Pericardium fibroblast (primary cell): ENCODE measurements at places on chromosomes 2 and 18. TPM values are rescaled to one million over a fixed set of nuclear protein-coding genes. Genes with fewer than 3 reads are reported as not detected.

Gene PRKCE
- 5.7 and 6.8 TPM in 2 replicates for total RNA-seq

Gene ESPNL
- total RNA-seq, result 1.8 and 5.0 TPM in 2 replicates

Gene CD8B2
- not detected in 2 replicates for total RNA-seq

Gene SKOR2
- not detected in 2 replicates for total RNA-seq

Gene PCARE
- total RNA-seq, result not detected in 2 replicates

Gene GAL3ST2
- total RNA-seq, result not detected in 2 replicates

Gene TAF1B
- 7.6 and 12.3 TPM in 2 replicates for total RNA-seq

Gene HOXD12
- total RNA-seq, result not detected in 2 replicates

Gene DCDC2C
- not detected in 2 replicates for total RNA-seq

Gene CHRNA1
- total RNA-seq, result 0.77 TPM in 1 of 2 replicates, not detected in the other

Gene NCKAP5
- 0.09 and 0.12 TPM in 2 replicates for total RNA-seq

Gene B4GALT6
- 1.6 and 2.0 TPM in 2 replicates for total RNA-seq

Gene DAPL1
- total RNA-seq, result not detected in 2 replicates
